ENCODE measurements at places on chromosomes 3 and 15.

DNA sequence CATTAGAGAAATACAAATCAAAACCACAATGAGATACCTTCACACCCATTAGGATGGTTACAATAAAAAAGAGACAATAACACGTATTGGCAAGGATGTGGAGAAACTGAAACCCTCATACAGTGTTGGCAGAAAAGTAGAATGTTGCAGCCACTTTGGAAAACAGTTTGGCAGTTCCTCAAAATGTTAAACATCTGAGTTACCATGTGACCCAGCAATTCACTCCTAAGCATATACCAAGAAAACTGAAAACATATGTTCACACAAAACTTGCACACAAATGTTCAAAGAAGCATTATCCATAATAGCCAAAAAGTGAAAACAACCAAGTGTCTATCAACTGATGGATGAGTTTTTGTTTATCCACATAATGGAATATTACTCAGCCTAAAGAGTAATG lies 166.9 kb upstream of the FAM3D start:
- no peak for DNase-seq

DNA sequence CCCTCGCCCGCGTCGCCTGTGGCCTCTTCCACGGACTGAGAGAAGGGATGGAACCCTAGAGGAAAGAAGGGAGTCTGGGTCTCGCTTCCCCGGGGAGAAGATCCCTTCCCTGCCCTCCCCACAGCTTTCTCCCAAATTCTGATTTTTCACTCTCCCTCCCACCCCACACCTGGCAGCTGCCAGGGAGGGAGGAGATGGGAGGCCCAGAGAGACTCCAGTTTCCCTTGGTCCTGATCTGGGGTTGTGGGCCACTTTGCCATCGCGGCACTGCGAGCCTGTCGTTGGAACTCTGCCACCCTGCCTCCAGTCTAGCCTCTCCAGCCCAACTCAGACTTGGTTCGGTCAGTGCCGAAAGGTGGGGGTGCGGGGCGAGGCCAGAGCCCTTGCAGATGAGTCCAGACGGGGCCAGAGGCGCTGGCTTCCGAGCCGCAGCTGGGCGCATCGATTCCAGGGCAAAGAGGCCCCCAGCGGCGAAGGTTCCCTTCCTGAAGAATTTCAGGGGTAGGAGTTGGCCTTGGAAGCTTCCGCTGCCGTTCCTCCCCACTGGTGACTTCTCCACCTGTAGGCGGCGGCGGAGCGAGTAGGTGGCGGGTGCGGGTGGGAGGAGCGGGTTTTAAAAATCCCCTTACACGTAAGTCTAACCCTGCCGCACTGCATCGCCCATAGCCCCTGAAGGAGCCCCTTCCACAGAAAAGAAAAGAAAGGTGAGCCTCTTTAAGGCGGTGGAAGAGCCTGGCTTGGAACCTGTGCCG lies 5.2 kb downstream of the WNT5A start:
- DNase-seq: no peak

GRCh38 chr3:3101660-3102458 lies 8.3 kb downstream of the IL5RA start:
- DNase-seq: no peak

DNA sequence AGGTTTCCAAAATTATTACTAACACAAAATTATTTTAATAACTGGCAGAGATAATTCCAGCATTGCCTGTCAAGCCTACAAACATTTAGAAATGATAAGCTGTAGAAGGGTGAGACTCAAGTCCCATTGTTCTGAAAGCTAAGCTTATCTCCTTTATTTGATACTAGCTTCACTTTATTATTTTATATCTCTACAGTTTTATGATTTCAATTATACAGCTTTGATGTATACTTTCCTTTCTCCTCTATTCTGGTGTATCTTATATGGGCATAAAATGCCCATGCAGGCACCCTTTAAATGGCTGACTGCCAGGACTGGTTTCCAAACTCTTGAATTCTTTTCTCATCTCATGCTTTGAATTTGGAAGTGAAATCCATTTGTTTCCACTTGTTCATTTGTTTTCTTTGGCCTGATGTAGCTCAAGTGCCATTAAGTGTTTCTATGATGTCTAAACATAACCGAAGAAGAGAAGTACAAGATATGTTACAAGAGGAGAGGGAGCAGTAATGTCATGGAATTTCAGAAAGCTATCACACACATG lies 372.1 kb upstream of the ARHGEF26 start:
- no peak for DNase-seq

DNA sequence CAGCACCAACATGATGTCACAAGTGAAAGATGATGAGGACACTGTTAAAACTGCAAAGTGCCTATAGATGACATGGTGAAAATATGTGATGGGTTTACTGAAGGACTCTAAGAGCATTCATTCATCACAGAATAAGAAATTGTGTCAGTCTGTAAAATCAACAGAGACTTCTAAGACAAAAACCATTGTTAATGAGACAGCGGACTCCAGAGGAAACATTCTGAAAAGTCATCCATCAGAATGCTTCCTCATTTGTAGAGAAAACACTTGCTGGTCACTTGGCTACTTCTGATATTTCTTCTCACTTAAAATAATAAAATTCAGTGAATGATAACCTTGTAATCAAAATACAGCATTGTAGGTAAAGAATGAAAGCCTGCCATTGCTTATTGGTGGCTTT lies 7.3 kb downstream of the PLSCR4 start:
- DNase-seq: no peak

DNA sequence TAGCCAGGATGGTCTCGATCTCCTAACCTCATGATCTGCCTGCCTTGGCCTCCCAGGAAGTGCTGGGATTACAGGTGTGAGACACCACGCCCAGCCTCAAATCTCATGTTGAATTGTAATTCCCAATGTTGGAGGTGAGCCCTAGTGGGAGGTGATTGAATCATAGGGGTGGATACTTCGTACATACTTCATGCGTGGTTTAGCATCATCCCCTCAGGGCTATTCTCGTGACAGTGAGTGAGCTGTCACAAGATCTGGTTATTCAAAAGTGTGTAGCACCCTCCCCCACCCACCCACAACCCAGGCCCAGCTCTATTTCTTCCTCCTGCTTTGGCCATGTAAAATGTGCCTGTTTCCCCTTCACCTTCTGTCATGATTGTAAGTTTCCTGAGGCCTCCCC lies 236.9 kb upstream of the IL12A start:
- DNase-seq: no peak

GRCh38 chr3:170323331-170323730 lies 34.2 kb upstream of the SKIL start:
- no peak for DNase-seq

DNA sequence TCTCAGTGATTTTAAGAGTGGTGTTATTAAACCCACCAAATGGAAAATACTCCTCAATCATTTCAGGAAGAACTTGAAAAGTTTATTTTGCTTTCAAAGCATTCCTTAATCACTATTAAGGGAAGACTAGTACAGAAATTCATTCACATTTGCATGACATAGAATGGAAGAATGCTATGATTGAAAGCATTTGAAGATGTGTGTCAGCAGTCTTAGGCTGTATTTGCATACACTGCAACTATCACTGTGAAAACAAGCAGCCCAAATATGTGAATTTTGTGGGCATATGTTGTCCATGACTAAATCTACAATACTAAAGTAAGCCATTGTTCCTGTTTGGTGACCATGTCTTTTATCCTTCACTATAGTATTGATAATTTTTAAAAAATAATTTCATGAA lies 95.8 kb downstream of the CNTN3 start:
- DNase-seq: no peak

GRCh38 chr15:70053716-70054229 lies 43.9 kb downstream of the TLE3 start:
- no peak for DNase-seq

DNA sequence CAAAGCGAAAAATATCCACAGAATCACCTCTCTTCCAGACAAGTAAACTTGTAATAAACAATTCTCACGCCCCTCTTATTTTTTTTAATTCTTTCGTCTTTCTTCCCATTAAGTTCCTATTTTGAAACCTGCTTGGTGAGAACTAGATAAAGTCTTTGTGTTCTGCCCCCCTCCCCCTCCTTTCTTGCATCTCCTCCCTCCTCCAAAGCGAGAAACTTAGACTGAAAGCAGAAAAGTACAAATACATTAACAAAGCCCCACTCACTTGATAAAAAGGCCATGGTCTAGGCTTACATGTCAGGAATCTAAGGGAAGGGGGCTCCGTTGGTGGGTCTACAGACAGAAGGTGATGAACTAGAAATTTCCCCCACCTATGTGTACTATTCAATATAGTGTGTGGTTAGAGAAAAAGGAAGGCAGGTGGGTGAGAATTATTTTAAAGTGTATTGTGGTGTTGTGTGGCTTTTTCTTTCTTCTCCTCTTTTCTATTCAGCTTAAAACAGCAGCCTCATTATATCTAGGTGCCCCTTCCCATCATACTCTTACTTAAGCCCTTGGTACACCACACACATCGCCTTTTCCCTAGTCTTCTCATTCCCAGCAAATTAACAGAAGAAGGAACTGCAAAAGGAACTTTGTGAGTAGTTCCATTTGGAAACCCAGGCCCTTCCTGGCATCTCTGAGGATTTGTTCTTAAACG lies 215.3 kb downstream of the MEIS2 start:
- no peak for DNase-seq

GRCh38 chr15:46997501-46997900 lies 719.8 kb upstream of the SEMA6D start:
- DNase-seq: no peak

DNA sequence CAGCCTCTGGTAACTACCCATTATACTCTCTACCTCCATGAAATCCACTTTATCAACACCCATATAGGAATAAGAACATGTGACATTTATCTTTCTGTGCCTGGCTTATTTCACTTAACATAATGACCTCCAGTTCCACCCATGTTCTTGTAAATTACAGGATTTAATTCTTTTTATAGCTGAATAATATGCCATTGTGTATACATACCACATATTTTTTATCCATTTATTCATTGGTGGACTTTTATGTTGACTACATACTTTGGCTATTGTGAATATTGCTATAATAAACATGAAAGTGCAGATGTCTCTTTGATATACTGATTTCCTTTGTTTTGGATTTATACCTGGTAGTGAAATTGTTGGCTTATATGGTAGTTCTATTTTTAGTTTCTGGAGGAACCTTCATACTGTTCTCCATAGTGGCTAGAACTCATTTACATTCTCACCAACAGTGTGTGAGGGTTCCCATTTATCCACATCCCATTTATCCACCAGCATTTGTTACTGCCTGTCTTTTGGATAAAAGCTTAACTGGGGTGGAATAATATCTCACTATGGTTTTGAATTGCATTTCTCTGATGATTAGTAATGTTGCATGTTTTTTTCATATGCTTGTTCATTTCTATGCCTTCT lies 473.4 kb downstream of the TBL1XR1 start:
- DNase-seq: no peak

DNA sequence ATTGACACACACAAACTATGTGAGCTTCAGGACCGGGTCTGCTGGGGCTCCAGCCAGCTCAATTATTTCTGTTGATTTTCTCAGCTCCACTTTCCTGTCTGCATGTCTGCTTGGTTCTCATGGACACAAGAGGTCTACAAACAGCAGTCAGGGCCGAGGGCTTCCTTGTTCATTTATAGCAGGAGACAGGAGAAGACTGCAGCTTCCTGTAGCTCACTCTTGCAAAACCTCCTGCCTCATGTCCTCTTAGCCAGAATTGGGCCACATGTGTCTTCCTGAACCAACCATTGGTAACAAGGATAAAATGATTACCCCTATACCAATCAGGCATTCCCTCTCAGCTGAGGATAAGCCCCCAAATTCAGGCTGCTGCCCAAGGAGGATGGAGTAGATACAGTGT lies 182.8 kb downstream of the TLE3 start:
- no peak for DNase-seq

DNA sequence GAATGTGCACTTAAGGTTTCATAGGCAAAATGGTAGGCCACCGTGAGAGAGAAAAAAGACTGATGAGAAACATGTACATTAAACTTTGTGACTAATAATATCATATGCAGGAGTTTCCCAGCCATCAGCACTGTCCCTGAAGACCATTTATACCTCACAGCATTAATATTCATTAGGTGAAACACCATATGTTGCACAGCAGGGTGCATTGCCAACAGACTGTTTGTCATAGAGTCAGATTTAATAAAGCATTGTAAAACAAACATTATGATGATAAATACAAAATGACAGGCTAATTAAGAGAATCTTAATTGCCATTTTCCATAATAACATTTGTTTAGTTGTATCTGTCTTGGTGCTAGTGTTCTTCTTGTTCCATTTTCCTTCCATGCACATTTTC lies 578.3 kb downstream of the EPHA3 start:
- DNase-seq: no peak

- DNase-seq: no peak
These were observed 143.4 kb downstream of the CHSY1 start for GRCh38 chr15:101108461-101108775.

GRCh38 chr15:62895139-62895866 lies 147.2 kb upstream of the TPM1 start:
- DNase-seq: no peak

DNA sequence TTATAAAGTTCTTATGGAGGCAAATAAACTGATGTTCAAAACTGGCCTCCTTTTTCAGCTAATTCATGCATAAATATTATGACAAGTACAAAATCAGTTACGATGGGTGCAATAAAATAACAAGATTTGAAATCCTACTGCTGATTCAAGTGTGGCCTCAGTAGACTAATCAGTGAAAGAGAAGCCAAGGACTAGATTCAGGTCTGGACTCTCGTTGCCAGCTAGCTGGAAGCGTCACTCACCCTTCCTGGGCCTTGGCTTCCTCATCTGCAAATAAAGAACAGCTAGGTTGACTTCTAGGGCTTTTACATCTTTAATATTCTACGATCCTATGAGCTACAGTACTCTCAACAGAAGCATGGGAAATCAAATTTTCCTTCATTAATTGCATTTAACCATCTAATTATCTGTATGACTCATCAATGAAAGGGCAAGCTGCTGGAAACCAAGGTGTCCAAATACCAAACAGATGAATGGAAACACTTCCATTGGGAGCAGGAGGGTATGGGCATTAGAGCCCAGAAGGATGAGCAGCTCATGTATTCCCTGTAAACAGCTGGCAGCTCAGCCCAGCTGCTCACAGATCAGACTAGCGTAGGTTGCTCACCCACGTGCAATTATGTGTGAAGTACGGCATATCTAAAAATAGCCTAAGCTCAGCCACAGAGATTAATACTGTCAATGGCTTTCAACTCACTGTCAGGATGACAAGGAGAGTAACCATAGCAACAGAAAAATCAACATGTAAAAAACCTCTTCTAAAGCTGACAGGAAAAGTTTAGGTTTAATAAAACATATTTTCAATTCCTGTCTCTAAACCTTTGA lies 294.8 kb downstream of the PLCL2 start:
- DNase-seq: peak; percentile 18

GRCh38 chr3:126474498-126475412 lies 936 bp downstream of the ZXDC start:
- peak; percentile 35 for DNase-seq

DNA sequence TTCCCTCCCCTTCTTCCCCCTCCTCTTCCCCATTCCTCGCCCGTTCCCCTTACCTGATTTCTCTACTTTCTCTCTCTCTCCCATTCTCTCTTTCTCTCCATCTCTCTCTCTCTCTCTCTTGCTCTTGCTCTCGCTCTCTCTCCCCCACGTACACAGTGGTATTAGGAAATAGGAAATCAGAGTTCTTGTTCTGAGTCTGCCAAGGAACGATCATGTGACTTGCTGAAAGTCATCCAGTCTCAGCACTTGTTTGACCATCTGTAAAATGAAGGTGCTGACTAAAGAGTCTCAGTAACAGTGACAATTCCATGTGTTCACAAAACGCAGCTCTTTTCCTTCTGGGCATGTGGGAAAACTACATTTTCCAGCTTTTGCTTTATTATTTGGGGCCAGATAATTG lies 445.0 kb upstream of the TGFBR2 start:
- DNase-seq: no peak

GRCh38 chr15:28117432-28117990 lies 18.4 kb upstream of the OCA2 start:
- no peak for DNase-seq

Measured in CD4-positive, alpha-beta T cell treated with Interferon alpha-2 for 1 hour (primary cell).